HCT116 (cell line): ENCODE measurements at places on chromosomes 3 and 15. TPM values are rescaled to one million over a fixed set of nuclear protein-coding genes. Genes with fewer than 3 reads are reported as not detected.

GRCh38 chr3:32138545-32139104 is 32.2 kb downstream of the GPD1L start:
- no peak for DNase-seq

DNA sequence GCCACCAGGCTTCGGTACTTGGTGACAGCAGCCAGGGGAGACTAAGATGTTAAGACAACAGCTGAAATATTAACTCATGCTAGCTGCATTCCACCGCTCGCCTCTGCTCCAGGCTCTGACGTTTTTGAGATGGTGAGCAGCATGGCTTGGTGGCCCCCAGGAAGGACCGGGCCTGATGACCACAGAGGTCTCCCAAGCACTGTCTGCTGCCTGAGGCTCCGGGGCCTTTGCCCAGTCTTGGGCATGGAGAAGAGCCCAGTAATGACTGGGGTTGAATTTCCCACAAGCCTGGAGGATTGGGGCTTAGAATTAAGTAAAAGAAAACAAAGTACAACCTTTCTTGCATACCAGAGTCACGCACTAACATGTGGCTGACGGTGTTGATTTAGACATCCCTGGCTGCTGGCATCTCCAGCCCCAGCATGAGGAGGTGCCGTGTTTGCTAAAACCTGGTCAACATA is 243.6 kb upstream of the LYSMD4 start:
- no peak for DNase-seq

DNA sequence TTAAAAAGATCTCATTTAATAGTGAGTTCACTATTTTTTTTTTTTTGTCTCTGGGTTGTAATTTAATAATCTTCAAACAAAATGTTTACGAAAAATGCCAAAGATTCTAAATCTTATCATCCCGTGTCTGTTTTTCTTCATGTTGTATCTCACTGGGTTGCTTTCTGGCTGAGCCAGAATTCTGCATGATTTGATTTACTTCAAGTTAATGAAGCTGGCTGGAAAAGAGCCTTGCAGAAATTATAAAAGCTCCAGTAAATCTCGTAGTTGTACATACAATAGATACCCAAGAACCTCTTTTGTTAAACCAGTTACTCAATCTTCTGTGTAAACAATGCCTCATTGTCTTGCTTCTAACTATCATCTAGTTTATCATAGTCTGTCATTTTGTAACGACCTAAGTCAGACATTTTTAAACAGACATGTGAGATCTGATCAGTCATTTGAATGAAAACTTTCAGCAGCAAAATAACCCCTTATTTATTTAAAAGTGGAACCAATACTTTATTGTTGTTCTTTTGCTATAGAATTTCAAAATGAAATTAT is 249.0 kb downstream of the MCTP2 start:
- DNase-seq: no peak

The DISP2 gene
- total RNA-seq: 3.3 TPM

GRCh38 chr3:54906763-54907162 is 21.1 kb downstream of the LRTM1 start:
- no peak for DNase-seq

The IDH2 gene
- total RNA-seq: 48.1 TPM

DNA sequence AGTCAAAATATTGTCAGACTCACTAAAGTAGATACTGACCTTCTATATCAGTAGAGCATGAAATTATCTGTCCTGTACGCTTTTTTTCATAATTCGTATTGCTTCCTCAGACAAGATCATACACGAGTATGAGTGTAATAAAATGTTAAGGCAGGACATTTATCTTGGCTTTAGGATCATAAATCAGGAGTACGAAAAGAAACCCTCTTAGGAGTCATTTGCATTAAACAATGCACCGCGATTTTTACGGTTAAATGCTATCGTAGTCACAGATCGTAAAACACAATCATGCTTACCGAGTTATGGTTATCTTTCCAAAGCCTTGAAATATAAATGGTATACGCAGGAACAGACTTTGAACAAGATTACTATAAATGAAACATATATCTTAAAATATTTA is 510.3 kb upstream of the ROBO1 start:
- no peak for DNase-seq
